ENCODE measurements at places on chromosomes 6 and 20.

DNA sequence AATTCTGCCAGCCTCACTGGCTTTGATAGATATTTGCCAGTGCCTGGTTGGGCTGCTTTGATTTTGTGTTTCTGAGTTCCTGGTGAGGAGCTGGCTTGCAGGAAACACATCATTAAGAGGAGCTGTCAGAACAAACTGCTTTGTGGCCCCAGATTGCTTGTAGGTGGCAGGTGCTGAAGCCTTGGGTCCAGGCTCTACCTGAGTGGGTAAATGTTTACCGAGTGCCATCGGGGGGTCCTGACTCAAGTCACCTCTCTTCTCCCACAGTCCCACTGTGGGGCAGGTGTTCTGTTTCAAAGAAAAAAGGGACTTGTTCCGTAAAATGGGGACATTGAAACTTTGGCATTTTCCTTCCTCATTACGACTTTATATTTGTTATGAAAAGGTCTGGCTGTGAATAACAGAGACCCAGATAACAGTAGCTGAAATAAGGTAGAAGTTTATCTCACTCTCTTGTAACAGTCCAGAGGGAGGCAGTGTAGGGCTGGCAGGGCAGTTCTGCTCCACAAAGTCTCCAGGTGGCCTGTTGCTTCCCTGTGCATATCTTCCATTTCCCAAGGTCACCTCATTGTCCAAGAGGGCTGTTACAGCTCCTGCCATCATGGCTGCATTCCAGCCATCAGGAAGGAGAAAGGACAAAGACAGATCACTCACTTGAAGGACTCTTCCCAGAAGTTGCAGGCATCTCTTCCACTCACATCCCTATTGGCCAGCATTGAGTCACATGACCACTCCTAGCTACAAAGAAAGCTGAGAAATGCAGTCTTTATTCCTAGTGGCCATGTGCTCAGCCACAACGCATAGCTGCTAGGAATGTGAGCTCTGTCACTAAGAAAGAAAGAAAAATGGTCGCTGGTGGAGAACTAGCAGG, 149.9 kb upstream of the KCNG1 start:
- no peak for DNase-seq

DNA sequence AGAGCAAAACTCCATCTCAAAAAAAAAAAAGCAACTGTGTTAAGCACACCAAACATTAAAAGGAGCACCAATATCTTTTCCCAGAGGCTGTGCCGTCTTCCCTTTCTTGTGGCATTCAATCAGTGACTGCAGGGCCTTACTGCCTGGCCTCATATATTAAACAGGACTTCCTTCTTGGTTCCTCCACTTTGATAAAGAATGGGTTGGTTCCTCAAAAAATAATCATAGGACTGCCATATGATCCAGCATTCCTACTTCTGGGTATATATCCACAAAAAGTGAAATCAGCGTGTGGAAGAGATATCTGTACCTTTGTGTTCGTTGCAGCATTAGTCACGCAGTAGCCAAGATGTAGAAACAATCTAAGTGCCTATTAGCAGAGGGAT, 40.3 kb upstream of the GFOD1 start:
- no peak for DNase-seq

GRCh38 chr20:9838035-9838377, 870 bp downstream of the PAK5 start:
- DNase-seq = no peak

GRCh38 chr6:170290296-170291128, at the start of gene DLL1:
Gene DLL1, minus strand, starts transcription at chr6:170291078. Its CDS starts 939 bp downstream, at chr6:170290139.
- peak; percentile 94 for DNase-seq

- DNase-seq = peak; percentile 75
These were observed 11.5 kb upstream of the ZNF133 start for GRCh38 chr20:18276821-18277220.

- DNase-seq = no peak
These were observed 57.8 kb upstream of the RREB1 start for GRCh38 chr6:7050004-7050403.

GRCh38 chr6:2617729-2618128, 133.0 kb downstream of the MYLK4 start:
- no peak for DNase-seq

- DNase-seq = no peak
These were observed 15.5 kb downstream of the MRPL14 start for GRCh38 chr6:44111434-44112417.

DNA sequence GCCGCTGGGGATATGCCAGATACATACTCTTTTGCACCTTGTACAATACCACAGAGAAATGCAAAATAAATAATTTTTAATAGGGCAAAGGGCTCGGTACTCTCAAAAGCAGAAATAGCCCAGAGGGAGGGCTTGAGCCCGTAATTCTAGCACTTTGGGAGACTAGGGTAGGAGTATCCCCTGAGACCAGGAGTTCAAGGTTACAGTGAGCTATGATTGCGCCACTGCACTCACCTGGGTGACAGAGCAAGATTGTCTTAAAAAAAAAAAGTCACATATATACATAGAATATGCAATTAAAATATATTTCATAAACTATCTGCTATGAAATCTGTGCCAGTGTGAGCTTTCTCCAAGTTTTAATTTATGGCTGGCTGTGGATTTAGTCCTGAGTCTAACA, 818 bp upstream of the TRMT11 start:
- DNase-seq = no peak

DNA sequence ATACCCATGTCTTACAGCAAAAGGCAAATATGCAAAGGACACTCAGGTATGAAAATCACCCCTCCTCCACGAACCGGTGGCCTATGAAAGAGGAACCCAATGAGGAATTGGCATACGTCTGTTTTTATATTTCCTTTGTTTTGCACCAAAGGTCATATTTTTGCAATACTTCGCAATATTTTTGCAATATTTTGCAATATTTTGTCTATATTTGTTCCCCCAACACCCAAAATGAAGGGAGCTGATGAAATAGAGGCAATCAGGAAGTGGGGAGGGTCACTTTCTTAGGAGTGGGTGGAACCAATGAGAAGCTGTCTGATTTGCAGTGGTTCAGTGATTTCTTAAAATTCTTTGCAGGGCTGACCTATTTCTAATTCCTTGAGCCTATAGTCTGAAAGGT, 296.8 kb upstream of the TSHZ2 start:
- DNase-seq = no peak

GRCh38 chr6:151160929-151161757, 78.6 kb upstream of the AKAP12 start:
- DNase-seq = no peak

- DNase-seq = no peak
These were observed 3.1 kb downstream of the PLAGL2 start for GRCh38 chr20:32204205-32205109.

DNA sequence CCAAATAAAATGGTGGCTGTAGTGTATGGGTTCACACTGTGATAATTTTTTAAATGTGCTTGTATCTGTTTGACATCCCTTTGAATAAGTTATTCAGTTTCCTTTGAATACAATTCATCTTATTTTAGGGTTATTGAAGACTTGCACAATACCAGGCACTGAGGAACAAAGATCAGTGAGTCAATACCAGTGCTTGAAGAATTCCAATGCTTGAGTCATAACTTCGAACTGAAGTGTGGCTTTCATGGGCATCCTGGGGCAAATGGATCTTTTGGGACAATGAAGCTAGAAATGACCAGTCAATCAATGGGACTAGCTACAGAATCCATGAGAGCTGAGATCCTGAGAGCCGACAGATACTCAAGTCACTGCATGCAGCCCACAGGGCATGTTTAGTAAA, 349.9 kb upstream of the FLRT3 start:
- no peak for DNase-seq
